Activated T-helper 9 cell treated with anti-CD3 and anti-CD28 coated beads, Interleukin-2, amount 50 U/mL, for 16 hours (primary cell): ENCODE measurements at places on chromosomes 11 and 22.

GRCh38 chr22:19565382-19566278, 41.4 kb upstream of the CLDN5 start:
- no peak for DNase-seq

DNA sequence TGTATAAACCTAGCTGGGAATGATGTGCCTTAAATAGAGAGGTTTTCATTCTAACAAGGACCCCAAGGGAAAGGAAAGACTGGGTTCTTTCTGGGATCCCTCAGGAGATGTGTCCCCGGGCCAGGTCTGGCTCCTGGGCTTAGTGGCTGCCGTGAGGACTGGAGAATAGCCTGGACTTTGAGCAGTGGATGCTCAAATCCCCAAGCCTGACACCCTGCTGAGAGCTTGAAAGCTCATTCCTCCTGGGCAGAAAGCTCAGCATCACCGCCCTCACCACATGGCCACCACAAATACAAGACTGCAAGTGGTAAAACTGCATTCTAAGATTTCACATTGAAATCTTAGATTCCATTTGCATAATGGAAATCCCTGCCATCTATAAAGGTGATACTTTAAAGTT, 79.4 kb upstream of the NARS2 start:
- DNase-seq: no peak

DNA sequence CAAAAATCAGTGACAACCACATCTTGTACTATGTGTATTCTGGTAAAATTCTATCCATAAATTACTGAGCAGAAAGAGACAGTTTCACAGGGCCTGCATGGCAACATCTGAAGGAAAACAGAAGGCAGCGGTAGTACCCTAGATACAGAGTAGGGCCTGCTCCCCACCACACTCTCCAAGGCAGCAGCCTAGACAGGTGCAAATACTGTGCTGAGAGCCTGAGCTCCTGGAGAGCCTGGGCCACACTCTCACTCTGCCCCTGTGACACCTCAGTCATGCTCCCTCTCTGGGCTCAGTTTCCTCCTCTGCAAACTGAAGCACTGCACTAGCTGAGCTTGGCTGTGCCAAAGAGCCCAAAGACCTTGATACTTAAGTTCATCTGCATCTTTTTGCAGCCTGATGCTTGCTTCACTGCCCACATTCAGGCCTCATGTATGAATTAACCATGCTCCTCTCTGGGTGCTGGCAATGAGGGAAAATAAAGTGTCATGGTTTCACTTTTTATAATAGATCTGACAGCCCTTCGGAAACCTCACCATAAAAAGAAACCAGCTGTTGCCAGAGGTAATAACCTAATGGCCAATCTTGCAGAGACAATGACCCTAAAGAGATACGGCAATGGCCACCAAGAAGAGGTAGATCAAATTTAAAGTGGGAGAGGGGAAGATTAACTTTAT, 104.7 kb downstream of the PLEKHA7 start:
- no peak for DNase-seq

- no peak for DNase-seq
These were observed 8.7 kb upstream of the RGL4 start for GRCh38 chr22:23682077-23682476.

- no peak for DNase-seq
These were observed 67.0 kb upstream of the AMPD3 start for GRCh38 chr11:10388101-10388500.

- peak; percentile 78 for DNase-seq
These were observed 15.6 kb upstream of the CYP2R1 start for GRCh38 chr11:14907411-14908213.

- DNase-seq: no peak
These were observed 74.3 kb downstream of the CECR2 start for GRCh38 chr22:17443405-17444203.

- DNase-seq: no peak
These were observed 12.2 kb upstream of the ADSL start for GRCh38 chr22:40334060-40334459.

- no peak for DNase-seq
These were observed 96.3 kb downstream of the C11orf65 start for GRCh38 chr11:108370990-108371389.

DNA sequence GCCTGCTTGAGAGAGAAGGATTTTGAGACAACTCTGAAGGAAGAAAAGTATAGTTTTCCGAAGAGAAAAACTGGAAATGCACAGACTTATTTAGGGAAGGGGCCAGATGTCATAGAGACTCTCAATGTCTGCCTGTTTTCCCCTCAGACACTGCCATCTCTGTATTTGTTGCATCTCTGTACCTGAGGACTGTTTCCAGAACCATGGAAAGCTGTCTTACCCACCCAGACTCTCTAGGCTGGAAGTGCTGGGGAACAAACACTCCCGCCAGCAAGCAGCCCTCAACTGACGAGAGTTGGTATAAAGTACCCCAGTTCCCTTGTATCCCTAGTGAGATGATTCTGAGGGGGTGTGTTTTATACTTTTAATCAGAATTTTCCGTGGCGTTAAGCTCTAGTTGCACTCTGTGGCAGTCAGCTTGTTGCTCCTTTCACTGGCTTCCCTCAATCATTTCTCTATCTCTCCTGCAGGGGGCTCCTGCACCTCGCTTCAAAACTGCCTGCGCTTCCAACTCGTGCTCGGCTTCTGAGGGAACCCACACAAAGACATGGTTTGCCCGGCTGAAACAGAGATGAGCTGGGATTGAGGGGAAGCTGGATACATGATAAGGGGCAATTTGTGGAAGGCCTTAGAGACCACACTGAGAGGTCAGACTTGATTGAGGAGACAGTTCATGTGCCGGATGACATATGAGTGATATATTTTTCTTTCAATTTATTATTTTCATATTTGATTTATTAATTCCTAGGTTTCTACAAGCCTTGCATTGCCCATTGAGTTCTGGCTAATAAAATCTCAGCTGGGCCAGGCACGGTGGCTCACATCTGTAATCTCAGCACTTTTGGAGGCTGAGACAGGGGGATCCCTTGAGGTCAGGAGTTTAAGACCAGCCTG, 36.9 kb upstream of the CLPB start:
- peak; percentile 15 for DNase-seq

- no peak for DNase-seq
These were observed 70.4 kb downstream of the TRMU start for GRCh38 chr22:46405901-46406300.

GRCh38 chr11:20125927-20126326, 34.3 kb downstream of the DBX1 start:
- no peak for DNase-seq

GRCh38 chr11:78211565-78211964, 22.8 kb downstream of the USP35 start:
- no peak for DNase-seq

DNA sequence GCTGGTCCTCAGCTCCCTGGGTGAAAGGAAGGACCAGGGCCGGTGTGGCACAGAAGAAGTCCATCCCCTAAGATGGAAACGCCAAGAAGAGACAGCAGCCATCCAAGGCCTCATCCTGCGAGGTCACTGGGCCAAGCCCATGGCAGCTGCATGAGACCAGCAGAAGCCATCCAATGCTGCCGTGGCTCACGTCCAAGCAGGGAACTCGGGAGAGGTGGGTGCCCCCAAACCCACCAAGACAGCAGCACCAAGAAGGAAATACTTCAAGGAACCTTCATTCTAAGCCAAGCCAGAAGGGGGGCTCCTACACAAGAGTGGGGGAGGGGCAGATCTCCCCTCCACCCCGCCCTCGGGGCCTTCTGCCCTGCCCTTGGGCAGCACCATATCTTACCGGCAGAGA, 49.6 kb downstream of the IGSF9B start:
- DNase-seq: no peak

DNA sequence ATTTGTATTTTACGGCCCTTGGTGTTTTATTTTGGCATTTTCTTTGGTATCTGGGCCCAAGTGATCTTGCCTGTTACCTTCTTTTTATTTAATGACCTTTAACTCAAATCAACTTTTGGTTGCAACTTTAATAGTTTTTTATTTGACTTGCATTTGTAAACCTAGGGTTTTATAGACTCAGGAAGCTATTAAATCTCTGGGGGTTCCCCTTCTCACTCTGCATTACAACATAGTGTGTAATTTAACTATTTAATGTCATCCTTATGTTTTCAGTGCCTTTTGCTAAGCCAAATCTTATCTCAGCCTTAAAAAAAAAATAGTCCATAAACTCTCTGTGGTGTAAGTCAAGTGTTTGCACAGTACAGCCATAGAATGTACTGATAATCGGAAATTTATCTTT, 3.4 kb downstream of the FJX1 start:
- no peak for DNase-seq

- DNase-seq: no peak
These were observed 12.7 kb upstream of the SNX32 start for GRCh38 chr11:65821107-65821506.

GRCh38 chr11:13720940-13721339, 52.5 kb downstream of the FAR1 start:
- no peak for DNase-seq

DNA sequence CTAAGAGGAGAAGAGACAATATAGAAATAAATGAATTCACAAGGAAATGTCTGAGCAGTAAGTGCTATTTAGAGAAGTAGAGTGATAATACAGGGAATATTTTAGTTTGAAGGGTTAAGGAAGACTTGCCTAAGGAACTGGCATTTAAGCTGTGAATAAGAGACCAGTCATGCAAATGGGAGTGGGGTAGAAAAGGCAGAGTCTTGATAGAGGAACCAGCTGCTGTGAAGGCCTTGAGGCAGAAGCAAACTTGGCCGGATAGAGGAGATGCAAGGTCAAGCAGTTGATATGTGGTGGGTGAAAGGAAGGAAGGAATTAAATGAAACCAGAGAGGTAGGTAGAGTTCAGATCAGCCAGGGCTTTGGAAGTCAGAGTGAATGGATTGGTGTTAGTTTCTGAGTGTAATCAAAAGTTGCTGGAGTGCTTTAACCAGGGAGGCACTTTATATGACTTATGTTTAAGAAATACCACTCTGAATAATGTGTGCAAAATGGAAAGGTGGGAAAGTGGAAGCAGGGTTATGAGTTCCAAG, 198.4 kb upstream of the SESN3 start:
- no peak for DNase-seq

DNA sequence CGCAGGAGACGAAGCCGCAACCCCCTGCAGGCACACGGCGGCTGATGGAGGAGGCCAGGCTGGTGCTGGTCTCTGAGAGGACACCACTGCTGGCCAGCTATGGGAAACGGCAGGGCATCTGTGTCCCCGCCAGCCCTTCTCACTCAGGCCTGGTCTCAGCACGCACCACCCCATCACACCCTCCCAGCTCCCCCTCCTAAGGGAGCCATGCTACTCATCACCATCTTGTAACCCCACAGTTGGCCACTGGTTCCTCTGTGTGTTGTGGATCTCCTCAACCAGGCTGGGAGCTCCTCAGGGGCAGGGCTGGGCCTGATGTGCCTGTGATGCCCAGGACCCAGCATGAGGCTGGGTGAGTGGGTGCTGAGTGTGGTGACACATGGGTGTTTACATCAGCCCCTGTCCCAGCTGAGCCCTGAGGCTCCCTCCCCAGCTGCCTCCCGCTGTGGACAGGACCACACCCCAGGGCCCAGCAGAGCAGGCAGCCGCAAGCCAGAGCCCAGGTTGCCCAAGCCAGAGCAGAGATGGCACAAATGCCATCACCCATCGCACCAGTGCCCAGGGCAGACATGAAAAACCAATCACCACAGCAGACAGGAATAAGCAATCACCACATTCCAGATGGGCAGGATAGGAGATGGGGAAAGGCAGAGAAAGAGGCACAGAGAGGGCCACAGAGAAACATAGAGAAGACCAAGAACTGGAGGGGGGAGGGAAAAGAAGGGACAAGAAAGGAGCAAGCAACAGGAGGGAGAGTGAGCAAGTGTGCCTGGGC, 8.2 kb downstream of the ARVCF start:
- no peak for DNase-seq

- no peak for DNase-seq
These were observed at the start of gene DBX1 for GRCh38 chr11:20160425-20161229. DBX1 (minus strand) TSS chr11:20160475; CDS start chr11:20160324, 151 bp downstream.

GRCh38 chr22:50061141-50061823, 3.2 kb upstream of the TTLL8 start:
- no peak for DNase-seq

DNA sequence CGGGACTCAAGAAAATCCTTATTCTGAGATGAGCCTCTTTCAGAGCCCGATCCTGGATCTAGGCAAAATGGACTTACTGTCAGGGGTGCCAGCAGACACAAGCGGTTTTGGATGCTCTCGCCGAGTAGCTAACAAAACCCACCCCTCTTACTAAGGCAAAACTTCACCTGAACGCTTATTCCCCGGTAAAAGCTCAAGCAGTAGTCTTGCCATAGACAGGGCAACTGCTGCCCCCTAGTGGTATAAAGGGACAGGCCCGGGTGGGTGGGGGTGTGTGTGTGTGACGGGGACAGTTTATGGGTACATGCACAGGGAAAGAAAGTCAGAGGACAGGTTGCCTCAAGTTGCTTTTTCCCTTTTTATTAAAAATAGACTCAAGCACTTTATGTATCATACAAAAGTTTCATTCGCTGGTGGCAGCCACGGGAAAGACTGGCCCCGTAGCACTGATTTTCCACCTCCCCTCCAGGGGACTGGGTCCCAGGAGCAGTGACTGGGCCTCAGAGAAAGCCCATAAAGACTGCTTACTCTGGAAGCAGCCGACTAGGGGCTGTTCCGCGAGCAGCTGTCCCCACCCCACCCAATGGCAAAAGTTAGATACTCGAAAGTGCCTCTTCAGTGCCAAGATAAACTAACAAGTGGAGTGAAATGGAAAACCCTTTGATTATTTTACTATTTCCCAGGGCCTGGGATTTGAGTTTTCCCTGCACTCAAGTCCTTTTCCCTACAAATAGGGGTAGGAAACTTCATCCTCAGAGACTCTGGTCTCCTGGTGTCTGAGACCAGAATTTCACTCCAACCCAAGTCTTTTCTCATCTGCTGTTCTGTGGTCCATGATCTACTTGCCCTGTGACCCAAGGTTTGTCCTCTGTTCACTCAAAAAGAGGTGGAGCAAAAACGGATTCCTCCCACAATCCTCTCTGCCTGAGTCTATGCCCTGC, 4.7 kb downstream of the YPEL4 start:
- DNase-seq: peak; percentile 75

DNA sequence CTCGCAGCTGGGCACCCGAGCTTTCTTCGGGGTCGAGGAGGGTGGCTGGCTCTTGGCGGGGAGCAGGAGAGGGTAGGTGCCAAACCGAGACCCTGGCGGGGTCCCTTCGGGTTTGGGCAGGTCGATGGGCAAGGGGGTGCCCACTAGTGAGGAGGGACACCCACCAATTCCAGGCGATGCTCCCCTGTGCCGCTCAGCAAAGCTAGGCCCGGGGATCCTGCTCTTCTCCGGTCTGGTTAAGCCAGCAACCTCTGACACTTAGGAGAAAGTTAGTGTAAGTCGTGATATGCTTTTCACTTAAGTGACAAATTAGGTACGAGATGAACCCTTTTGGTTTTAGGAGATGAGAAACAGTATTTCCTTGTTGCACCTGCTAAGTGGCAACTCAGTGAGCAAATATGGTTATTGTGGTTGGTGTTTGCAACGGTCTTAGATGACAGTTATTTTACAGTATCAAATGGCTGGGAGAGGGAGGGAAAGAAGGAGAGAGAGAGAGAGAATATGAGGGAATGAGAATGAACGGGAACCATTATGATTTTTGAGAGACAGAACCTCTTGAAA, 565 bp downstream of the NUCB2 start:
- no peak for DNase-seq

GRCh38 chr11:73394416-73395296, 18.5 kb downstream of the RELT start:
- no peak for DNase-seq

- DNase-seq: no peak
These were observed 22.9 kb upstream of the TLCD5 start for GRCh38 chr11:120302001-120302805.

GRCh38 chr11:95455228-95455970, 224.4 kb upstream of the SESN3 start:
- DNase-seq: no peak

- no peak for DNase-seq
These were observed 77.8 kb downstream of the C11orf91 start for GRCh38 chr11:33622806-33623205.

GRCh38 chr11:66810576-66811185, 32.6 kb upstream of the RCE1 start:
- no peak for DNase-seq
